Left hindlimb (tissue), 1 donor: ENCODE measurements at places on chromosomes 7 and 10.
A peak's percentile ranks its signal among the peaks of the same experiment; 100 is the strongest.

DNA sequence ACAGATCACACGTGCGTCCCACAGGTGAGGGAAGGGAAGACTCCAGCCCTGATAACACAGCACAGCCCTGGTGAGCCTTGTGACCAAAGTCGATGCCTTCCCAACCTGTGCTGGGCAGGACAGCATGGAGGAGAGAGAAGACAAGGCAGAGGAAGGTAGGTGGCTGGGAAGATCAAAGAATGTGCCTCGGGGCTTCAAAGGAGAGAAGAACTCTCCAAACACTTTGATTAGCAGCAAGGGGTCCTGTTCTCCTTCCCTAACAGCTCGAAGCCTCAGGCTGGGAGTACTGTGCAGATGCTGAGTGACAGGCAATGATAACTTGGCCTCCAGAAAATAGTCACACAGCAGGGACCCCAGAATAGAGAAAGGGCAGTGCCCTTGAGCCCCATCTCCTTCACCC is 288.5 kb downstream of the TCERG1L start:
- DNase-seq, result no peak

DNA sequence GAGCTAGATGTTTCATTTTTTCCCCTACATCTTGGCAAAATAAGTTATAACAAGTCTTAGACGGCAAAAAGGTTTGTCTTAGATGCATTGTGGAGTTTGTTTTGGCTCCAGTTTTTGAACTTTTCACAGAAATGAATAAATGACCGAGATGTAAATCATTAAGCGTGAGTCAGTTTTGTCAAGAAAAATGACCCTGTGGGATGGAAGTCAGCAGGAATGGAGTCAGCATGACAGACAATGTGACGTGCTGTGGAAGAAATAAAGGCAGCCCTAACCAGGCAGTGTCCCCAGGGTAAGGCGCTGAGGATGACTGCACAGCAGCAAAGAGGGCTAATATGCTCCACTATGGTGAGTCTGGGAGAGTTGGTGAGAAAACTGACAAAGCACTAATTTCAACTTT is 163.2 kb downstream of the NOC3L start:
- no peak for DNase-seq

DNA sequence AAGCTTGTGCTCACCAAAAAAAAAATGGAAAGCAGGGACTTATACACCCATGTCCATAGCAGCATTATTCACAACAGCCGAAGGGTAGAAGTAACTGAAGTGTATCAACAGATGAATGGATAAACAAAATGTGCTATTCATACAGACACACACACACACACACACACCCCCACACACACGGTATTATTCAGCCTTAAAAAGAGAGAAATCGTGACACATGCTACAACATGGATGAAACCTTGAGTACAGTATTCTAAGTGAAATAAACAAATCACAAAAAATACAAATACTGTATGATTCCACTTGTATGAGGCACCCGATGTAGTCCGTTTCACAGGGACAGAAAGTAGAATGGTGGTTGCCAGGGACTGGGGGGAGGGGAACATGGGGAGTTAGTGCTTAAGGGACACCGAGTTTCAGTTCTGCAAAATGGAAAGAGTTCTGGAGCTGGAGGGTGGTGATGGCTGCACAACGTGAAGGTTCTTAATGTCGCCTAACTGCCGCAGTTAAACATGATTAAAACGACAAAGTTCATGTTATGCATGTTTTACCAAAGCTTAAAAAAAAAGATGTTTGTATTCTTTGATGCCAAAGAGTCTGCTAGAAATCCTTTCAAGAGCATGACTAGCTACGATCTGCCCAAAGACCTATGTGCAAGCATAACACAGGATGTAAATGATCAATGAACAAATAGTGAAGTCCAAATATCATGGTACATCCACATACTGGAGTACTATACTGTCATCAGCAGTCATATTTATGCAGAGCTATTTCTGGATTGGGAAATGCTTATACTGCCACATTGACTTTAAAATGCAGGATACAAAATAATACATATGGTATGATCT is 7.2 kb downstream of the TNS3 start:
- peak; percentile 35 for DNase-seq

DNA sequence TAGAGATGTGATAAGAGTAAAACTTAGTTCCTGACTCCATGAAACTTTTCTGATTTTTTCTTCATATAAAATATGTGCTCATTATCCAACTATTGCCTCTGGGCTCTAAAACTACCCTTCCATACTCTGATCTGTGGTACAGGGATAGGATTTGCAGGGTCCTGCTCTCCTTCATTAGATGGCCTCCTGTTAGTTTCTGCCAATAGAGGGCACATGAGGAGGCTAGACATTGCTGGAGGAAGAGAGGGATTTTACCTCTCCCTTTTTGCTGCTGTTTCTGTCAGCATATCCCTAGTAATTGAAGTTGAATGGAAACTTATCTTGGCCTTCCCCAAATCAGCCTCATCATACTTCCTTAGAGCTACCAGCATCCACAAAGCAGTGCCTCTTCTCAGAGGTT is 269.4 kb downstream of the NXPH1 start:
- DNase-seq, result no peak

- DNase-seq, result no peak
Observed at GRCh38 chr10:78566284-78567111, 502.3 kb upstream of the ZMIZ1 start.

DNA sequence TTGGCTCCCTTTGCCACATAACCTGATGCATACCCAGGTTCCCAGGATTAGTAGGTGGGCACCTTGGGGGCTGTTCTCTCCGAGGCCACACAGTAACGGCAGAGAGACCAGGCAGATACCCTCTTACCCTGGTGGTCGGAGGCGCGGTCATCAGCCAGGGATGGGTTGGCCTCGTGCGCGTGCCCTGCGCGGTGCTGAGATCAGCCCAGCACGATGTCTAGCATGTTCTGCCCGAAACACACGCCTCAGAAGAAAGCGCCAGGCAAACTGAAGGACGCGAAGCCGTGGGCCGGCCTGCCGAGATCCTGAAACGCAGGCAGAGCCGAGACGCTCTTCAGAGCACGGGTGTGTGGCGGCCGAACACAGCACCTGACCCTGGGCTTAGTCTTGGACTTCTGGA is 34.7 kb upstream of the CFAP46 start:
- DNase-seq, result peak; percentile 4

- DNase-seq, result no peak
Observed at GRCh38 chr7:106234425-106234824, 50.4 kb downstream of the NAMPT start.

- no peak for DNase-seq
Observed at GRCh38 chr10:15255961-15256360, 87.5 kb upstream of the NMT2 start.

- no peak for DNase-seq
Observed at GRCh38 chr10:89163265-89163995, 43.7 kb downstream of the CH25H start.

- DNase-seq, result no peak
Observed at GRCh38 chr10:78199005-78199725, 165.5 kb downstream of the RPS24 start.

- DNase-seq, result no peak
Observed at GRCh38 chr7:2412587-2413201, 9.3 kb downstream of the CHST12 start.

DNA sequence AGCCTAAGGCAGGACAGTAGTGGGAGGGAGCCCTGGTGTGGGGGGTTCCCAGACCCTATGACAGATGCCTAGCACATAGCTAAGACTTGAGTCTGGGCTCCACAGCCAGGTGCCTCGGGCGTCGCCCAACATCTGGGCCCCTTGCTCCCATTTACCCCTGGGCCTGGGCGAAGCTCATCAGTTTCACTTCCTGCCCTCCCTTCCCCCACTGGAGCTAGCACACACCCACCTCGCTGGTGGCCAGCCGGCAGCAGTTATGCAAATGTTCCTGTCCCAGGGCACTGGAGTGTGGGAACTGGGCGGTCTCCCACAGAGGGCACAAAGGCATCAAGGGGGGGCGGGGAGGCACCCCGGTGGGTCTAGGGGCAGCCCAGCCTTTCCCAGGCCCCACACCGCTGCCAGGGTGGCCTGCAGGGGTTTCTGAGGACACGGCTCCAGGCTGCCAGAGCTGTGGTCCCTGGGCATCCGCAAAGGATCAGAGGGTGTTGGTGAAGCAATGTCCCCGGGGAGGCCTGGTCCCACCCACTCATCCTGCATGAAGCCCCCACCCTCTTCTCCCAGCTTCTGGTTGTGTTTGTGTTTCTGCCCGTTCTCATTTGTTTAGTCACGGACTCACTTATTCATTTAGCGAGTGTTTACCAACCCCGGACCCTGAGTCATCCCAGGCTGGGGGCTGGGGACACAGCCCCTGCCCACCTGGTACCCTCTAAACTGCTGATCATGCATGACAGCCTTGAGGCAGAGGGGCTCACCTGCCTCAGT is 20.4 kb downstream of the SH2B2 start:
- DNase-seq, result no peak

GRCh38 chr7:45171946-45172345 is 14.4 kb downstream of the RAMP3 start:
- peak; percentile 7 for DNase-seq

- DNase-seq, result no peak
Observed at GRCh38 chr10:22339761-22340328, 5.5 kb upstream of the SPAG6 start.

GRCh38 chr10:126063353-126063791 is 167.0 kb downstream of the FANK1 start:
- peak; percentile 63 for DNase-seq

DNA sequence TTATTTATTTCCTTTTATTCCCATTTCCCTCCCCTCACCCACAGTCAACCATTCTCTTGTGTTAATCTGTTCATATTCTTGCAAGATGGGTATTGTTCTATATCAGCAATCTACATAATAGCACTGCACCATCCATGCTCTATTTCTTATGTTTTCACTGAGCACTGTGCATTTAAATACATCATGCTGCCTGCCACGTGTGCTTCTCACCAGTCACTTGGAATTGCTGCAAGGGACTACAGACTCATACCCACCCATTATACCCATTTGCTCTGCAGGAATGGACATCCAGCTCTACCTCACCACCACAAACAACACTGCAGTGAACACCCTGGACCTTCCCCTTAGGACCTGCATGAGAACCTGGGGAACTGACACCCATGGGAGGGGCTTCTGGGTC is 20.8 kb downstream of the DLG5 start:
- no peak for DNase-seq

DNA sequence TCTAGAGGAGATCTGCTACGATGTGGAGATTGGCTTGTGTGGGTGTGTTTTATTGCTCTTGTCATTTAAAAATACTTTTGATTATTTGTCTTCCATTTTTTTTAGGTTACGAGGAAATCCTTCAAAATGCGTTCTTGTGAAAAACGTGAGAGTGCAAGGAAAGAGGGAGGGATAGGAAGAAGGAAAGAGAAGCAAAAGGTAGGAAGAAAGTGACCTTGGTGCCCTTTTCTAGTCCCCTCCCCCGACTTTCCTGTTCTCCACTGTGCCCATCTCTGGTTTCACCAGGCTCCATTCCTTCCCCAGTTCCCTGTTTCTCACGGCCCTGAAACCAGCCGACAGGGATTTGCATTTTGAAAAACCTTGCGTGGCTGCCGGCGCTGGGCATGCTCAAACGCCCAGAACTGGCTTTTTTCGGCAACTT is 506 bp upstream of the GNAI1 start:
- no peak for DNase-seq

DNA sequence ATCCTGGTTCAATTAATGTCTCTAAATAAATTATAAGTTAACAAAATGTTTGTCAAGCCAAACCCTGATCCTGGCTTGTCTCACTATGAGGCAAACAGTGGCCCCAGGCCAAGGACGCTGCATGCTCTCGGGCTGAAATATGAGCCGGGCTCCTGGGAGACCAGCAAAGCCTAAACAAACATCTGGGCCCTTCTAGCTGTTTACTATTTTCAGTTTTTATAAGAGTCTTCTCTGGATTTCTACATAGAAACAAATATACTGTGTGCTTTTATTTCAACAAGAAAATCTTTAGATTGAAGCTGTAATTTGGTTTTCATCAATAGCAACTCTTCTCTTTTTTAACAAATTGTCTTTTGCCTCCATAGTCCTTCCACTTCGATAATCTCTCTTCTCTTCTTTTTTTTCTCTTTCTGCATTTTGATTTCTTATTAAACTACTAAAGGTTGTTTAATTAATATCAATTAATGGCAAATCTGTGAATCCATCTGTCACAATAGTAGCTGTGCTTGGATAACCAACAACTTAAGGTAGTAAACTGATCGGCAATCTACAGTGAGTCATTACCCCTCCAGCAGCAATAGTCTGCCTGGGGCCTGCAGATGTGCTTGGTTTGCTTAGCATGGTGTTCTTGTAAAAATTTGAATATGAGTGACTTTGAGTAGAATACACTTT is 83.3 kb upstream of the DNAJC1 start:
- peak; percentile 84 for DNase-seq

DNA sequence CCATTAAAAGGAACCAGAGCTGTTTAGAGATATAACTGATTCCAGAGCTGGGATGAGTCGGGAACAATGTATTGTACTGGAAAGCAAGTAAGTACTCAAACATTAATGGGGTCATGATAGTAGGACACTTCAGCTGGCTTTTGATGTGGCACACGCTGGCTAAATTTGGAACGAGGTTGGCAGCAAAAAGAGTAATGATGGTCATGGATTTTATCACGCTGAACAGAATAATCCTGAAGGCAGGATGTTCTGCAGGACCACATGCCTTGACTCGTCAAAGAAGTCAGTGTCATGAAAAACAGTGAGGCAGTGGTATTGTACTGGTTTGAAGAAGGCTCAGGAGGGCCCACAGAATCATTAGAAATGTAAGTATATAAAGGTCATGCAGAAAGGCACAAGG is 220.3 kb downstream of the SNX13 start:
- DNase-seq, result no peak

DNA sequence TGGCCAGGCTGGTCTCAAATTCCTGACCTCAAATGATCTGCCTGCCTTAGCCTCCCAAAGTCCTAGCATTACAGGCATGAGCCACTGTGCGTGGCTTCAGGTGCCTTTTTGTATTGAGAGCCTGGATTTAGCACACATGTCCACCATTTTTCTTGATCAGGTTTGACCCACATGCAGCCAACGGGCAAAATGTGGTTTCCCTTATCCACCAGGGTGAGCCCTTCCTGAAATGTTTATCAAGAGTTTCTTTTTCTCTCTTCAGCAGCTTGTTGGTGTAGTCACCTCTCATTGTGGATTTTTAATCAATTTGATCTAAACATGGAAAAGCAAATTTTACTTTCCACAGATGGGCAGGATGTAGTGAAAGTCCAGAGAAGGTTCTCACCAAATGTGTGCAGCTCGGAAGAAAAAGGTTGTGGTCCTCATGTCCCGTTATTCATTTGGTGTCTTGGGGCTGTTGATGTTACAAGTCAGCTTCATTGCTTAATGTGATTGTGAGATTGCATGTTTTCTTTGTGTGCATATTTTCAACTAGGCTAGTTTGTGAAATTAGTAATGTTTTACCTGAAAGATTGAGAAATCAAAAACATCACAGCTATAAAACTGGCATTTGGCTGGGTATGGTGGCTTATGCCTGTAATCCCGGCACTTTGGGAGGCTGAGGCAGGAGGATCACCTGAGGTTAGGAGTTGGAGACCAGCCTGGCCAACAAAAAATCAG is 28.9 kb downstream of the GUSB start:
- no peak for DNase-seq

- no peak for DNase-seq
Observed at GRCh38 chr7:87513735-87514335, 38.4 kb upstream of the ABCB4 start.

- no peak for DNase-seq
Observed at GRCh38 chr10:22043327-22043633, 39.8 kb upstream of the DNAJC1 start.
